ENCODE measurements at places on chromosomes 11 and 22.

GRCh38 chr22:44445731-44446130 lies 52.3 kb downstream of the RTL6 start:
- DNase-seq: no peak

DNA sequence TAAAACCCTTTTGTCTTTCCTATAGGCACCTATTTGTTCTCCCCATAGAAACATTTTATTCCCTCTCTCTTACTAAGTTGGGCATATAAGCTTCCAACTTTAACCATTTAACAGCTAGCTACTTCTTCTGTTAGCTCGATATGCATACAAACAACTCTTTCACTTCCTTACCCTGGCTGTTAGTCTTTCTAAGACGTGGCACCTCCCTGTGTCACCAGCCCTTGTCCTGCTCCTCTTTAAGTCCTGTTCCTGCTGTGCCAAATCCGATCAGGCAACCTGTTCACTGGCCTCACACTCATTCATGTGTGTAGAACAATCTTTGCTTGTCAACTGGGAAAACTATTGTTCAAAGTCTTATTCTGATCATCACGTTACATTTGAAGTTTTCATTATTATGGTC lies 1376.1 kb upstream of the TENM4 start:
- no peak for DNase-seq

GRCh38 chr11:63769042-63769713 lies 603 bp upstream of the ZFTA start:
- peak; percentile 11 for DNase-seq

GRCh38 chr11:86678823-86679222 lies 6.4 kb upstream of the ME3 start:
- DNase-seq: peak; percentile 79

GRCh38 chr11:59556917-59557348 lies 45.6 kb downstream of the OR4D9 start:
- DNase-seq: no peak

GRCh38 chr11:5597953-5598352 lies 1.5 kb downstream of the TRIM6 start:
- DNase-seq: no peak

Measured in LHCN-M2 (cell line).